Hair follicle dermal papilla cell (primary cell): ENCODE measurements at places on chromosomes 12 and 14. TPM values are rescaled to one million over a fixed set of nuclear protein-coding genes. Genes with fewer than 3 reads are reported as not detected.

WNT1 gene
- not detected in 2 replicates for total RNA-seq

GRIP1 gene
- 0.81 TPM in 1 of 2 replicates, not detected in the other for total RNA-seq

LRTM2 gene
- not detected in 2 replicates for total RNA-seq

NGB gene
- not detected in 2 replicates for total RNA-seq

HNRNPC gene
- 441 and 460 TPM in 2 replicates for total RNA-seq

EEF1AKMT3 gene
- 12.1 and 13.6 TPM in 2 replicates for total RNA-seq

SDSL gene
- total RNA-seq = 2.3 and 3.6 TPM in 2 replicates

NDRG2 gene
- 0.81 and 1.5 TPM in 2 replicates for total RNA-seq

PTCSC3 gene
- not detected in 2 replicates for total RNA-seq

MFAP5 gene
- total RNA-seq = 200 and 206 TPM in 2 replicates

NEUROD4 gene
- not detected in 2 replicates for total RNA-seq

HEBP1 gene
- 13.6 and 15.3 TPM in 2 replicates for total RNA-seq

IL31 gene
- not detected in 2 replicates for total RNA-seq

TMEM63C gene
- under 0.01 TPM in 1 of 2 replicates, not detected in the other for total RNA-seq

KCNK10 gene
- total RNA-seq = not detected in 2 replicates

DEPDC4 gene
- 0.49 TPM in 2 replicates for total RNA-seq

GALNT8 gene
- not detected in 2 replicates for total RNA-seq

GPR135 gene
- total RNA-seq = 4.1 and 4.7 TPM in 2 replicates

NR1H4 gene
- total RNA-seq = not detected in 2 replicates

MYF6 gene
- total RNA-seq = not detected in 2 replicates

LPAR5 gene
- total RNA-seq = 0.12 TPM in 1 of 2 replicates, not detected in the other

RFLNA gene
- 5.8 and 12.0 TPM in 2 replicates for total RNA-seq

KRT6C gene
- not detected in 2 replicates for total RNA-seq

POTEM gene
- total RNA-seq = not detected in 2 replicates
